ENCODE measurements at places on chromosomes 13 and 19.

DNA sequence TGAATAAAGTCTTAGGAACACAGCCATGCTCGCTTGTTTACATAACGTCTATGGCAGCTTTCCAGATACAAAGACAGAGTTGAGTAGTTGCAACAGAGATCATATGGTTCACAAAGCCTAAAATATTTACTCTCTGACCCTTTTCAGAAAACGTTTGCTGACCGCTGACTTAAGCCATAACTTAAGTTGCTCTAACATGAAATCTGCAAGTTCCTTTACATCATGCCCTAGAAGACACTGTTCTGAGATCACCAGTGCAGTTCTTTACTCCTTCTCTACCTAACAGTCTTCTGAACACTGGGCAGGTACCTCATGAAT is 166.4 kb downstream of the DCLK1 start:
- no peak for DNase-seq

GRCh38 chr19:53002479-53002878 is 11.2 kb upstream of the ERVV-1 start:
- no peak for DNase-seq

DNA sequence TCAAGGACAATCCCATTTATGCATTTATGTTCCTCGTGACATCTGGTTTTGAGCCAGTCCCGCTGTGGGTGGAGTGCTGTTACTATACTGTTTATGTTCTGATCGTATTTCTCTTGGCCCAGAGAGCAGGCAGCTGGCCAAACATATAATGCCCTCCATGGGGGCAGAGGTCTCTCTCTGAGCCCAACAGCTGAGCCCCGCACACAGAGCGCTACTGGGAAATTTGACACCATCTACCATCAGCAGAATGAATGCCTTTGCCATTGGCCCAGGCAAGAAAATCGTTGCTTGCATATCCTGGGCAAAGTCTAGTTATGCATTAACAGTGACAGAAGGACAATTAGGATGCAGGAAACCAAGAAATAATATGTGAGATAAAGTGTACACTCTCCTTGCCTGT is 126.8 kb upstream of the CACNA1A start:
- no peak for DNase-seq

- DNase-seq, result no peak
These were observed 52.9 kb downstream of the SMARCA4 start for GRCh38 chr19:11013771-11014170.

GRCh38 chr13:97302611-97303010 is 80.5 kb downstream of the MBNL2 start:
- DNase-seq, result no peak

DNA sequence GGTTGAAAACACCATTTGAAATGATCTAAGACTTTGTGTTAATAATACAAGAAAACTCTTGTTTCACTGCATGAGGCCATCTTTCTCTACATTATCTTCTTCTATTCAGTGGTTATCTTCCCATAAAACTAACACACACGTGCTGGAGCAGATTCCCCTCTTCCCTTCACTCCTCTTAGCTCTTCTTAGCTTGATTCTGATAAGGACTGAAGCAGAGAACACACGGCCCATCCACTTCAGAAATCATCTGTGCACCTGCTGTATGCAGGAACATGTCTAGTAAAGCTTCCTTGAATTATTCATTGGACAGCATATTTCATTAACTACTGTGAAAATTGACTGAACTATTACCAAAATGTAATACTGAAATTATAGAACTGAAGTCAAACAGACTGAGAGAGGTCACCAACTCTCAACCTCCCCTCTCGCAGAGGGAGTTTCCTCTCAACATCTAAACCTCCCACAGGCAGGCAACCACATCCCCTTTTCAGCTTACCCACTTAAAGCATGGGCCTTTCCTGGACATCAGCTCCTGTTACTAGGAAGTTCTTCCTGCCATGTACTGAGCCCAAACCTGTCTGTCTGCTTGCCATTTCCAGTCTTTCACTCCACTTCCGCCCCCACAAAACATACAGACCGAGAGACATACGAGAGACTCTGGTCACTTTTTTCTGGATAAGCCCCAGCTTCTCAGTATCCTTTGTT is 113.9 kb downstream of the CRYL1 start:
- DNase-seq, result peak; percentile 48

GRCh38 chr13:37364956-37365355 is 233.6 kb downstream of the POSTN start:
- no peak for DNase-seq

DNA sequence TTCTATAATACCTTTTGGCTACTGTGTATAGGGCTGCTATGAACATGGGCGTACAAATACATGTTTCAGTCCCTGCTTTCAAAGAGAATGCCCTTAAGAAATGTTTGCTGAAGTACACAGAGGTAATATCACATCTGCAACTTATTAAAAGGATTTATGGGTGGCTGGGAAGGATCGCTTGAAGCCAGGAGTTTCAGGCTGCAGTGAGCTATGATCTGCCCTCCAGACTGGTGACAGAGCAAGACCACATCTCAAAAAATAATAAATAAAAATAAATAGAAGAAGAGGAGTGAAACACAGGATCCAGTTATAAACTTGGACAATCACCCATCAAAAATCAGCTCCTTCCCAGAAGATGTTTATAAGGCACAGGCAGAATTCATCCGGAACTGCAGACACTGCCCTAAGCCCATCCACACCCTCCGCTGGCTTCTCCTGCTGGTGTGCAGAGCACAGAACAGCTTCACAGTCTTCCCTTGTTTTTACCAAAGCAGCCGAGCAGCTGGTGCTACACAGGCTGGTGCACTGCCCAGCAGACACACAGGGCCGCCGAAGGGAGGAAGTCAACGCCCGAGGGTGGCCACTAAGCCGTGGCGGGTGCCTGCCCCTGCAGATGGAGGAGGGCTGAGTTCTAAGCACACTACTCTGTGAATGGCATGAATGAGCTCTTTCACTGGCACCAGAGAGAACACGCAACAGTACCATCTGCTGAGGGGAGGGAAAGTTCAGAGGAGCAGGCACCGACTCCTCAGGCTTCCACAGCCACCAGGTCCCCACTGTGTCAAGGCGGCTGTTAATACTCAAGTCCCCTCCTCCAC is 44.0 kb downstream of the BRD4 start:
- DNase-seq, result no peak

DNA sequence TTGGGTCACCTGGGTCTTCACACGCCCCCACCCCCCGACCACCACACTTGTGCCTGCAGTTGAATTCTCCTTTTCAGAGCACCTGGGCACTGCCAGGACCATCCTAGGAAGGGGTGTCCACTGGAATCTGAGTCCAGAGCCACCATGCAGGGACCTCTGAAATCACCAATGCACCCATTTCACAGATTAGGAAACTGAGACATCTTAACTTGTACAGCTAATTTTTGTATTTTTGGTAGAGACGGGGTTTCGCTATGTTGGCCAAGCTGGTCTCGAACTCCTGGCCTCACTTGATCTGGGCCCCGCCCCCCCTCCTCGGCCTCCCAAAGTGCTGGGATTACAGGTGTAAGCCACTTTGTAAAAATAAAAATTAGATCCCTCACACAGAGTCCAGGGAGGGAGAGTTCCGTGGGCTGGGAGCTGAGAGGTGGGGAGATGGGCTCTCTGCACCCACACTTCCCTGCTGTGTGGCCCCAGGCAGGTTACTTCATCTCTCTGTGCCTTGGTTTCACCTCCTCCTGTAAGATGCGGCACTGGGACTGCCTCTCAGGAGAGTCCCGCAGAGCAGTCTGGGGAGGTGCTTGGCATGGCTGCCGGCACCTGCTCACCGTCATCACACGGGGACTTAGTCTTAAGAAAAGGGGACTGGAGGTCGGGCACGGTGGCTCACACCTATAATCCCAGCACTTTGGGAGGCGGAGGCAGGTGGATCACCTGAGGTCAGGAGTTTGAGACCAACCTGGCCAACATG is 45.9 kb upstream of the C19orf12 start:
- DNase-seq, result no peak

DNA sequence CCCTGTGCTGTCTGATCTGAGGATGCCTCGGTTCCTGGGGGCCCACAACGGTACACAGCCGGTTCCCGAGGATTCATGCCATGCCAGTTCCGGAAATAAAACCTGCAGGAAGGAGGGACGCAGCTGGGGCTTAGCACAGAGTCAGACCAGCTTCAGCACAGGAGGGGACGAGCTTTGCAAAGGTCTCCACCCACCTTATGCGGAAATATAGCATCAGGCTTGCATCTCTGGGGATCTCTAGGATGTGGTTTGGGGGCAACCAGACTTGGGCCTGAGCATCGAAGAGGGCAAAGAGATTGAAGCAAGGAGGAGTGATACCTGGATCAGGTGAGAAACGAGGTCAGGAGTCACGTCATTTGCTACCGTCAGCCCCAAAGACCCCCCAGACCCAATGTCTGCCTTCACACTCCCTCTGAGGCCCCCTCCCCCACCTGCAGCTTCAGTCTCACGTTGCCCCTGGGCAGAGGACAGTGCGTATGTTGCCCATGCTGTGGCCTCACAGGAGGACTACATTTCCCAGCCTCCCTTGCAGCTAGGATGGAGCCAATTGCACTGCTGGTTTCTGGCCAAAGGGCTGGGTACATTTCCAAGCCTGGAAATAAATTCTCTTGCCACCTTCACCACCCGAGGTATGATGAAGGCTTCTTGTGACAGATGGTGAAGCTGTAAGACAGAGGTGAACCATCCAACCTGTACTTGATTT is 12.1 kb downstream of the TYK2 start:
- no peak for DNase-seq

DNA sequence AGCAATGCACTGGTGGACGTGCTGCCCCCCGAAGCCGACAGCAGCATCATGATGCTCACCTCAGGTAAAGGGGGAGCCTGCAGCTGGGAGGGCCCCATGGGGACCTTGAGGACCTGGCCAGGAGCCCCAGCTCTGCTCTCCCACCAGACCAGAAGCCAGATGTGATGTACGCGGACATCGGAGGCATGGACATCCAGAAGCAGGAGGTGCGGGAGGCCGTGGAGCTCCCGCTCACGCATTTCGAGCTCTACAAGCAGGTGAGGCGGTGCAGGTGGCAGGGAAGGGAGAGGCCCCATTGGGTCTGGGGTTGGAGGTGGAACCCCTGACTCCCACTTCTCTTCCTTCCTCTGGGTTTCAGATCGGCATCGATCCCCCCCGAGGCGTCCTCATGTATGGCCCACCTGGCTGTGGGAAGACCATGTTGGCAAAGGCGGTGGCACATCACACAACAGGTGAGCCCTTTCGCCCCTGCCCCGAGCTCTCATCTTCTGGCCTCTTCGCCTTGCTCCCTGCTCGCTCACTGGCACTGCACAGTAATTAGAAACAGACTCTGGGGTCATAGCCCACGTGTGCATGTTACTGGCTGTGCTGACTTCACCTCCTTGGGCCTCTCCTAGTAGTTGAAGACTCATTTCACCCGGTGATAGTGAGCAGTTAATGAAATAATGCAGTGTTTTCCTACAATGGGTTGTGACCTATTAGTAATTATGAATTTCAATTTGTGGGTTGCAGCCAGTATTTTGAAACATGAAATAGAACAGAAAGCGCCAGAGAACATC is 3.6 kb downstream of the PSMC4 start:
- no peak for DNase-seq

DNA sequence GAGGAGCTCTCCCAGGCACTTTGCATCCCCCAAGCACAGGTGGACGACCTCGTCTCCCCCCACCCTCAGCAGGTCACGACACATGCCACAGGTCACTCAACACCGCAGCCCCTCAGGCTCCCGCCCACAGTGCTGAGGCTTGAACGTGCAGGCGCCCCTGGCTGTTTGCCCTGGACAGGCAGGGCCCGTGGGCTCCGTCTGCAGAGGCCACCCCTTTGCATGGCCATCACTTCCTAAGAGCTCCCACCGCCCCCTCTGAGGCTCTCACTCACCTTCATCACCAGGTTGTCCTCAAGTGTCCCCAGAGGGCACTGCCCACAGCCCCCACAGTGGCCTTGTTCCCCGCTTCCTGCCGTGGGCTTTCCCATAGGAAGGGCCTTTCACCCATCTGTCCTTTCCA is 132.1 kb upstream of the MCF2L start:
- no peak for DNase-seq

GRCh38 chr13:25266706-25267105 is 20.6 kb downstream of the MTMR6 start:
- no peak for DNase-seq

DNA sequence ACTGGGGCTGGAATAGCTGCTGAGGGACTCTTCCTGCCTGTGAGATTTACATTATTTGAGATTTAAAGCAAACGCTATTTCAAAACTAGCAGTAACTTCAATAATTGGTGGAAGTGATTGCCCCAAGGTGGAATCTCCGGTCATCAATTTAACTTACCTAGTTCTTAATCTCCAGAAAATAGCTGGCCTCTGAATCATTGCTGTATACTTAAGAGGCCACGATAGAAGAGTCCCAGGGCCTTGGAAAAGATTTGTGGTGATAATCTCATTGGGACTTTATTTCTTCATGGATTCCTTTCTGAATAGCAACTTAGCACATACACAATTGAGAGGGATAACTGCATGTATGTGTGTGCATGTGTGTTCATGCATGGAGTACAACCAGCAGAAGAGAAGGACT is 120.2 kb downstream of the DNAJC15 start:
- no peak for DNase-seq

GRCh38 chr13:97339019-97339987 is 94.7 kb upstream of the RAP2A start:
- no peak for DNase-seq

DNA sequence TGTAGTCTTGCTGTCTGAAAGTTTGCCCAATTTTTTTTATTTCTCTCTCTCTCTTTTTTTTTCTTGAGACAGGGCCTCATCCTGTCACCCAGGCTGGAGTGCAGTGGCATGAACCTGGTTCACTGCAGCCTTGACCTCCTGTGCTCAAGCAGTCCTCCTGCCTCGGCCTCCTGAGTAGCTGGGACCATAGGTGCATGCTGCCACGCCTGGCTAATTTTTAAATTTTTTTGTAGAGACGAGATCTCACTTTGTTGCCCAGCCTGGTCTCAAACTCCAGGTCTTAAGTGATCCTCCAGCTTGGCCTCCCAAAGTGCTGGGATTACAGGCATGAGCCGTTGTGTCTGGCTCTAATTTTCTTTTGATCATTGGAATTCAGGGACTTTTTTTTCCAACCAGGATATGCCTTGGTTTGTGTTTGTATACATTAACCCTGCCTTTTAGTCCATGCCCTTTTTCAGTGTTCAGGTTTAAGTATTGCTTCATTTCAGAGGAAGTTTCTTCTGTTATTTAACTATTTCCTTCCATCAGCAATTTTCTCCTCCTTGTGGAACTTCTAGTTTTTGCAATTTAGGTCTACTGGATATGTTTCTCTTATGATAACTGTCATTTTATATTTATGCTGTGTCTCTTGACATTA is 201.4 kb downstream of the PCCA start:
- DNase-seq, result no peak

GRCh38 chr13:109792416-109793059 is 6.2 kb upstream of the IRS2 start:
- DNase-seq, result no peak

Measured in stimulated activated CD4-positive, alpha-beta T cell treated with anti-CD3 and anti-CD28 coated beads, Interleukin-4, amount 100 ng/mL, for 24 hours (primary cell).